ENCODE measurements at places on chromosomes 12 and 14. TPM values are rescaled to one million over a fixed set of nuclear protein-coding genes. Genes with fewer than 3 reads are reported as not detected.

- no peak for DNase-seq
Observed at GRCh38 chr12:666766-667308, 3.6 kb upstream of the NINJ2 start.

GRCh38 chr14:68714991-68715924 is 77.6 kb downstream of the ZFP36L1 start:
- DNase-seq: no peak

DNA sequence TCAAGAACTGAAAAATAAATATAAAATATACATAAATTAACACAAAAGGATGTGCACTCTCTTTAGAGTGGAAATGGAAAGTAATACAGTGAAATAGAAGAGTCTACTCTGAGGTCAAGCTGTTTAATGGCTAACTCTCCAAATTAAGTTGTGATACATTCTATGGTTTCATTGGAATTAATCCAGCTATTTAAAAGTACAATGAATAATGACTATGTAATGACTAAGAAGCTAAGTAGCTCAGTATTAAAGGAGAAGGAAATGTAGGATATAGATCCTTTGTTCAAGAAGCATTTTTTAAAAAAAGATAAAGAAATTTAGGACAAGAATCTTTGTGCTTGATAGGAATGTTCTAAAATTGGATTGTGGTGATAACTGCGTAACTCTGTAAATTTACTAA is 85.3 kb downstream of the LRP6 start:
- no peak for DNase-seq

DNA sequence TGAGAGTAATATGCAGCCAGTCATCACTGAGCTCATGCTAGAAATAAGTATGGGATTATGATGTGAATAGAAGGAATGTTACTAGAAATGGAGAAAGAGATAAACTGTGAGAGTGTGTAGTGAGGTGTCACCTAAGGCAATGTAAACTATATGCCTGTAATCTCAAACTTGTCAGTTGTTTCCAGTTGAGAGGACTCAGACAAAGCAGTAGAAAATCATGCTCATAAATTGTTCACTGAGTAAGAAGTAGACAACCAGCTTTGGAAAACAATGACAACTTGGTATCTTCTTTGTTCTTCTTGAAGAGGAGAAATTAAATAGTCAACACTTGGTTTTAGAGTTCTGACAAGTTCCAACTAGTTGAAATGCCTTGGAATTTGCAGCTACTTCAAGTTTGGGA is 148.5 kb upstream of the OR4E1 start:
- no peak for DNase-seq

DNA sequence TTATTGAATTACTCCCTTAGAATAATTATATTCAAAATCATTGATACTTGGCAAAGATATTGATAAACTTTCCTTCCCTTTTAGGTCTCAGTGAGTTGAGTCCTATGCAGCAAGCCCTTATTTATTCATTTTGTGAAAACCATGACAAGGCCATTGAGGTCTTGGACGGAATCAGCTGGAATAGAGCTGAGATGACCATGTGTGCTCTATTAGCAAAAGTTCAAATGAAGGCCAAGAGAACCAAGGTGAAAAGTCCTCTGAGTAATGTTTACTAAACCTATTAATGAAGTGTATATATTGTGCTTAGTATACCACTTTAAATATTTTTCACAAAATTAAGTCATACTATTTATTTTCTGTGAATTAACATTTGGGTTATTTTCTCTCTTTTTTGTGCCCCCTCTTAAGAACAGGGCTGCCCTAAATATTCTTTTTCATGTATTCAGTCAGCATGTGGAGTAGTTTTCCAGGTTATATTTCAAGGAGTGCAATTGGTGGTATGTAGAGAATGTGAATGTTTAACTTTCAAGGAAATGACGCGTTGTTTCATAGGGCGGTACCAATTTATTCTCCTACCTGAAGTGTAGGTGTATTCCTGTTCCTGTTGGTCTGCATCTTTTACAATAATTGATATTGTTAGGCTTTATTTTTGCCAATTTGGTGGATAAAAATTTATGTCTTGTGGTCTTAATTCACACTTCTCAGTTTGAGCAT is 201.4 kb downstream of the TTC6 start:
- DNase-seq: no peak

Gene GPR65
- total RNA-seq: 1.9 TPM

Gene BEST3
- total RNA-seq: not detected

Gene MTA1
- 84.1 TPM for total RNA-seq

DNA sequence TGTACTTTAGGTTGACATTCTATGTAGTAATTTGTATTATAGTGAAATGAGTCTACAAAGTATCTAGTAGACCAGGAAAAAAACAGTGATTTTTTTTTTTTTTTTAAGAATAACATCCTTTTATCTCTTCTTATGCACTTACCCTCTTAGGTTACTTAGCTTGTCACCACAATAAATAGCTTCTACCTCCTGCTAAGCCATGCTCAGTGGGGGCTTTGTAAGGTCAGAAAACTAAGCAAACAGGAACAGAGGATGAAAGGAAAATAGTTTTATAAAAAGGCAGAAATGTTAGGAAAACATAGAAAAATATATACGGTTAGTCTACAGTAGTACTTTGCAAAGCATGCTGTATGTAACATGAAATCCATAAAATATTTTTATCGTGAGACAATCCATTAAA is 385.3 kb upstream of the ATXN7L3B start:
- DNase-seq: no peak

- DNase-seq: no peak
Observed at GRCh38 chr12:116534311-116535121, 24.7 kb upstream of the MAP1LC3B2 start.

GRCh38 chr14:32085182-32085844 is 8.2 kb downstream of the ARHGAP5 start:
- no peak for DNase-seq

GRCh38 chr14:70808416-70809224 is 693 bp downstream of the MAP3K9 start:
- DNase-seq: no peak

DNA sequence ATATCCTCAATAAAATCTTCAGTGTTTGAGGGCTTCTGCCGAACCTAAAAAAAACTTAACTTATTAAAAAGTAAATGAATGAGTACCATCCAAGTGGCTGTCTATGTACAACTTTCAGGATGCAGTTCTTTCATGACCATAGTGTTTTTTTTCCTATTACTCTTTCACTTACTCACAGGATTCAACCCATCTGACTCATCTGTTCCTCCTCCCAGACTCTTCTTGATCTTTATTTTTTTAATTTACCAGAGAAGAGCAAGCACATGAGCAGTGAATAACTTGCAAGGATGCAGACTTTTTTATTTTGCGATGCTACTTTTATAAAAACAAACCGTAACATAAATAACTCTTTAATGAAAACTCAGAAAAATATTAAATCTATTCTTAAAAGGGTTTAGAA is 24.5 kb downstream of the RECQL start:
- DNase-seq: no peak

GRCh38 chr12:79069009-79069408 is 204.4 kb downstream of the SYT1 start:
- DNase-seq: no peak

DNA sequence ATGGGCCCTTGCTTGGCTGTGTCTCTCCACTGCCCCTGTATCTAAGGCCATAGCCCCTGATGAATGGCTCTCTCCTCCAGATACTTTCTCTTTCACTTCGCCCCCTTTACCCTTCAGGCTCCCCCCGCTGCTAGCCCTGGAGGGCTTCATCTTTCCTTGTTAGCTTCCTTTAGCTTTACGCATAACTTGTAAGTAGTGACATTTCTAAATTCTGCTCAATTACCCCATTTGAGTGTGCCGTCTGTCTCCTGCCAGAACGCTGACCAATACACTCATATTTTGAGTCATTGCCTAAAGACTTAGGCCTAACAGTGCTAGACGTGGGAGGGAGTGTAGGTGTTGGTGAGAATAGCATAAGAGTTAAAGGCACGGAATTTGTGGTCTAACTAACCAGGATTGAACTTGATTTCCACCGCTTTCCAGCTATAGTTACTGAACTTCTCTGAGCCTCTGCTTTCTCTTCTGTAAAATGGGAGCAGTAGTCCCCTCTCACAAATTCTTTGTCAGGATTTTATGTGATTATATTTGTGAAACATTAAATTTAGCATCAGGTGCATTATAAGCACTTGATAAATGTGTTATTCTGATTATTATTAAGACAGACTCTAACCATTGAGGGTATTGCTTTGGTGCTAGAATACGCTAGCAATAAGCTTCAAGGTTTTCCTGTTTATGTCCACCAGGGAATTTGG is 129.3 kb downstream of the ZFP36L1 start:
- no peak for DNase-seq

- no peak for DNase-seq
Observed at GRCh38 chr14:99644035-99644587, 818 bp upstream of the HHIPL1 start.

Gene ASB2
- 48.3 TPM for total RNA-seq

Gene TRHDE
- 3.7 TPM for total RNA-seq
